CMK (cell line): ENCODE measurements at places on chromosomes 2 and 18.

DNA sequence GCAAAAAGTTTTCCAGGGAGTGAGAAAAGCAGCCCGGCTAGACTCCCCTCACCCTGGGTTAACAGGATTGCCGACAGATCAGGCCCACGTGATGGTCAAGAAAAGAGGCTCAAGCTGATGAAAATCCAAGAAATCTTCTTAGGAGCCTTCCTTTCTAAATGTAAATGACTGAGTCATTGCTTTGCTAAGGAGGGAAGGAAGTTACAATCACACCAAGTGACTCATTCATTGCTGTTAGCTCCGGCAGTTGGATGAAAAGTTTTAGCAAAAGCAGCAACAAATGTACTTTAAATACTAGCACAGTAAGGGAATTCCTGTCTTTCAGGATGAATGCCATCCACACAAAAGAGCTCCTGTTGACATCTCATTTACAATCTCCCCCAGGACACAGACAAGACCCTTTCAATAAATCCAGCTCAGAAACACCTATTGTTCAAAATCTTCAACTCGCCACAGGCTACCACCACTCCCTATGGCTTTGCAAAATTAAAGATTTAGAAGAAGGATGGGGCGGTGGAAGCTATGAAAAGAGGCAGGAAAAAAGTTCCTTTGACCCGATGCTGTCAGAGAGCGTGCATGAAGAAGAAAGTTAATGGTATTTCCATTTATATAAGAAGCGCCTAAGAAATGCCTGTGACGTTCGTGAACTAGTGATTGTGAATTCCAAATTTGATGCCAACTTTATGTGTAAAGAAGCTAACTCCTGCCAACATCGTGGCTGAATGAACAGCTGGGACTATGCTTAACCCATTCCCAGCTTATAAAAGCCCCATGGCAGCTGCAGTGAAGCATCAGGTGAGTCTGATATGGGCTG is 153.7 kb downstream of the TGIF1 start:
- DNase-seq = no peak

GRCh38 chr18:44533071-44533470 is 147.6 kb upstream of the SETBP1 start:
- DNase-seq = no peak

DNA sequence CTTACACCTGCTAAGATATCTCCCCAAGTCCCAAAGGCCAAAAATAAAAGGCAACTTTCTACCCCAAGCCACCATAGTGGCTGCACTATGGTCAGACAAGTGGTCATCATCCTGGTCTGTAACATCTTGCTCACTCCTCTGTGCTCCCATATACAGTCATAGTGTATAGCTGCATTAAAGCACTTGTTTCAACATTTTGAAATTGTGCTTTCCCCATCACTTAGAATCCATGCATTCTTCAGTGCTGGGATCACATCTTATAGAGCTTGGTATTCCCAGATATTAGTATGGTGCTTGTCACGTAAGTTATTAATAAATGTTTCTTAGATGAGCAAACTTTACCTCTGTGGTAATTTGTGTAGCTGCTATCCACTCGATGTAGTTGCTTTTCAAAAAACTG is 40.4 kb upstream of the CDC42EP3 start:
- DNase-seq = no peak

- DNase-seq = no peak
Observed at GRCh38 chr2:9071032-9071431, 67.5 kb upstream of the MBOAT2 start.

- DNase-seq = no peak
Observed at GRCh38 chr18:8699948-8700347, 5.4 kb upstream of the MTCL1 start.

GRCh38 chr2:55616551-55617174 is 759 bp downstream of the PPP4R3B start:
- DNase-seq = no peak

DNA sequence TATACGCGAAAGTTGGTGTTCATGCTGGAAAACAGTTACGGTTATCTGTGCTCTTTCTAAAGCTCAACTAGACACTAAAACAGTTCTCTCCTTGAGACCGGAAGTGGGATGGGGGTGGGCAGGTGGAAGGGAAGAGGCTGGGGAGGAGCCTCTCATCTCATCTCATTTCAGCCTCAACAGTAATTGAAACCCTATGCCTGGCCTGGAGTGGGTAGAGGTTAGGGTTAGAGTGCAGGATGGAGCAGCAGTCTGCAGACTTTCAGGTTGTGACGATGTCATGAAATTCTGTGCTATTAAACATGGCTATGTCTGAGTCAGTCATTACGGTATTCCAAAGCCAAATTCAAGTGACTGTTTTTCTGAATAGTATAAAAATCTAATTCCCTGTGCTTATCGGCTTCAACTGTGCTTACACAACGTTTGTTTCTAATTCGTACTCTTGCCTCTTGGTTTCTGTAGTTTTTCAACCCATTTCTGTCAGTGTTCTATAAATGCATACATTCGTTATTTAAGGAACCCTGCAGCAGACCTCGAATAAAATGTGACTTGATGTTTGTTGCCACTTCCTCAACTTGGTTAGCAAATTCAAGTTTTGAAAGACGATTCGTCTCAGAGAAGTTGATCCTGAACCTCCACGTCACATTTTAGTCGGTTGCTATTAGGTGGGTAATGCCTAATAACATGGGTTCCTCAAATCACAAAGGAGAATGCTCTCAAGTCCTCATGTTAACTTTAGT is 75.8 kb upstream of the TCF7L1 start:
- DNase-seq = no peak

GRCh38 chr2:117820444-117820843 is 6.0 kb downstream of the DDX18 start:
- DNase-seq = no peak

DNA sequence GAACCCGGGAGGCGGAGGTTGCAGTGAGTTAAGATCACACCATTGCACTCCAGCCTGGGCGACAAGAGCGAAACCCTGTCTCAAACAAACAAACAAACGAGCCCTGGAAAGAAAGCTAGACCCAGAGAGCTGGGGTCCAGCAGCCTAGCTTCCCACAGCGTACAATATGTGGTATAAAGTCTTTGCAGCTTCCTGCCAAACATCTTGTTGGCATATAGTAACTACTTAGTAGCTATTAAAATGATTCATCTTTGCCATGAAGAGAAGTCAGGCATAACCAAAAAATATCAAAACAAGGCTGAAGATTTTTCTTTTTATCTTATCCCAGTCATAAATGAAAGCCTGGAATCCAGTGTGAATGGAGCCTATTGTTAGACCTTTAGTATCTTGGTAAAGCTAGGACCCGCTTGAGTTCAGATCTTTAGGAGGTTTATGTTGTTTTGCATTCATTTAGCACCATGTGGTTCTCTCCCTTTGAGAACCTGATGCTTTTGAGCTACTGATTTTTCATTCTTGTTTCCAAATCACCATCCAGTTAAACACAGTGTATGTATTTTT is 139.7 kb upstream of the NOSTRIN start:
- no peak for DNase-seq

- no peak for DNase-seq
Observed at GRCh38 chr2:39724828-39725144, 54.3 kb downstream of the THUMPD2 start.

- no peak for DNase-seq
Observed at GRCh38 chr2:170503971-170504809, 210.9 kb upstream of the SP5 start.

DNA sequence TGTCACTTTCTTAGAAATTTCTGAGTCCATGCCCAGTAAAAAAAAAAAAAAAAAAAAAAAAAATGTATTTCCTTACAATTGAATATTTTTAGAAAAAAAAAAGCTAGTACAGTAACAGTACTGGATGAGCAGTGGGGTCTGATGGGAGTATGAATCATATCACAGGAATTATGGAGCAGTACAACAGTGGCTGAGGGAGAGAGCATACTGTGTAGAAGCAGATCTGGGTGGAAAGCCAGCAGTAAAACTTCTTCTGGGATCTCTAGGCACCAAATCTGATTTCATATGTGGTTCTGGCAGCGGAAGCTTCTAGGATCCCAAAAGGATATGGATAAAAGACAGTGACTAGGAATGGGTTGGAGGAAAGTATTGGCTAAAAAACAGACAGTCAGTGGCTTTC is 414.9 kb upstream of the FSHR start:
- DNase-seq = no peak

- no peak for DNase-seq
Observed at GRCh38 chr18:46296656-46297055, 192.5 kb downstream of the HAUS1 start.

DNA sequence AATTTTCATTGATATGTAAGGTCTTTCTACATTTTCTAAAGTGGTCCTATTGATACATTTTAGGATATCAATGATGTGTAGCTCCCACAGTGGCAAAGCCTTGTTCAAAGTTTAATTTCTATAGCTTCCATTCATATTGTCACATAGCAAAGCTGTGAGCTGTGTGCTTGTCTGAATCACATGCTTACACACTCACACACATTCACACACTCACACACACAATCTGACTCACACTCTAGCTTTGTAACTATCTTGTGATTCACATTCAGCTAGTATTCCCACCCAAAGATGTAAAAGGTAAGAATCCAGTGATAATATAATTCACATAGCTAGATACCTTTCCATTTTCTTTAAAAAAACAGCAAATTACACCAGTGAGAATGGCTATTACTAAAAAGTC is 58.7 kb downstream of the MAPRE2 start:
- DNase-seq = no peak

DNA sequence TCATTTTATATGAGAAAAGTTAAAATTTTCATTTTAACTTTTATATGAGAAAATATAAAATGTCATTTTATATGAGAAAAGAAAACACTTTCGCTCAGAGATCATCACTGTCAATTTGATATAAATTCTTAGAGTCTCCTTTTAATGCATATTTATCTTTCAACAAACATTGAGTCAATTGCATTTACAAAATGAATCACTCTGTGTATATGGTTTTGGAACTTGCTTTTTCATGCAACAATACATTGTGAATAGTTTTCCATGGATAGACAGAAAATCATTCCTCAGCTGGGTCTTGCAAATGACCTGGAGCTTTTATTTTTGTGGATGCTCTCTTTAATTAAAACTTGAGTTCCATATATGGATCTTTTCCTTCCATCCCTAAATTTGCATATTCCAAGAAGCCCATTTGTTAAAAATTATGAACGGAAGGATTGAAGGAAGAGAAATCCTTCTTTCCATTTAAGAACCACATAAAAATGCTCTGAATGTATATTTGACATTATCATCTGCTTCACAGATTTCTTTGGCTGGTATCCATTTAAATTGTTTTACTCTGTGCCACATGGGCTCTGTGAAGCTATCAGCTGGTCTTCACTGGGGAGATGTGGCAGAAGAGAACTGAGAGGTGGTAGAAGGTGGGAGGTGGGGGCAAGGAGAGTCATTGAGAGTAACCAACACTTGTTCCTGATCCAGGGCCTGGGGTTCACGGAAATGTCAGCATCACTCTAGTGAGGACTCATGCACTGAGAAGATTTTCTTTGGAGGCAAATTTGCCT is 104.1 kb downstream of the QPCT start:
- DNase-seq = no peak

- DNase-seq = no peak
Observed at GRCh38 chr18:6649421-6650126, 79.9 kb upstream of the ARHGAP28 start.

DNA sequence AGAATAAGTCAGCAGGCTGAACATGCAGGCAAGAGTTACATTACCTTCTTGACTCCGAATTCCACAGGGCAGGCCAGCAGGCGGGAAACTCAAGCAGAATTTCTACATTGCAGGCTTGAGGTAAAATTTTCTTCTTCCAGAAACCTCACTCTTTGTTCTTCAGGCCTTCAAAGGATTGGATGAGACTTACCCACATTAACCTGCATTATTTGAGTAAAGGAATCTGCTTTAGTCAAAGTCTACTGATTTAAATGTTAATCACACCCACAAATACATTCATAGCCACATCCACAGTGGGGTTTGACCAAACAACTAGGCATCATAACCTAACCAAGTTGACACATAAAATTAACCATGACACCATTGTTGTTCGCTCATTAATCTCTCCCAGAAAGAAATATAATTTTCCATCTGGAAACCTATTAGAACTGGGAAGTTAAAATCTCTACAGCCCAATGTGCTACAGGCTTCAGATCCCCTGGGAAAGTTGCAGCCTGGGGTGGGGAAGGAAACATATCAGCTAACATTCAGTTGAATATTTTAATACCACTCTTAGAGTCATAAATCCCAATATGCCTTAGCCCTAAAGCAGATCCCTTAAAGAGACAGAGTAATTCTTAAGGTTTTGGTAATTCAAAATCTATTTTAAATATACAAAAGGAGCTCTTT is 468.2 kb upstream of the TNP1 start:
- no peak for DNase-seq

DNA sequence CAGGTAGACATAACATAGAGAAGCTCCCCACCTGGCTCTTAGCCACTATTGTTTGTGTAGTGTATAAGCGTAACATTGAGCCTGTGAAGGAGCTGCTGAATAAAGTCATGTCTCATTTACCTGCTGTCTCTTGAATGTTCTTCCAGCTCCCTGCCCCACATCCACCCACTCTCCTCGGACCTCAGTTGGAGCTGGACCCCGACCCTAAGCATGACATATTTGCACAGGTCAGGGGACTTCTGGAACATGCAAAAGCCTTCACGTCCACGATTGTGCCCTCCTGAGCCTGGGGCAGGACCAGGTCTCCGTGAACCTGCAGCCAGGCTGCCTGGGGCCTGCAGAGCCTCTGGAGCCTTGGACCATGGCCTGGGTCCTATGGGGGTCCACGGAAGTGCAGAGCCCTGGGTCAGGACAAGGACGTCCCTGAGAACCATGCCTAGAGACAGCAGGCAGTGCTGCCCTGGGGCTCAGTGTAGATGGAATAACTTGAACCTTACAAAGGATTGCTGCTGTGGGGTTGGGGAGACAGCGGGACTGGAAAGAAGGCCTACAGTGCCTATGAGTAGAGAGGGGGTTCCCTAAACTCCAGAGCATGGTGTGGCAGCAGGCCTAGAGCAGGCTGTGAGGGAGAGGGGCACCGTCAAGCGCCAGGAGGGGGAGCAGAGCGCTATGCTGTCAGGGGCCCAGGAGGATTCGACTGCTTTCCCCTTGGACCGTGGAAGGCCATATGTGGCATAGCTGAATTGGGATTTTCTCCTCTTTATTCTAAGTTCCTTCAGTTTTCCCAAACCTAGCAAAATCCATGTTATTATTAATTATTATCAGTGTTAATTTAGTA is 99.9 kb upstream of the ZNF236 start:
- no peak for DNase-seq

DNA sequence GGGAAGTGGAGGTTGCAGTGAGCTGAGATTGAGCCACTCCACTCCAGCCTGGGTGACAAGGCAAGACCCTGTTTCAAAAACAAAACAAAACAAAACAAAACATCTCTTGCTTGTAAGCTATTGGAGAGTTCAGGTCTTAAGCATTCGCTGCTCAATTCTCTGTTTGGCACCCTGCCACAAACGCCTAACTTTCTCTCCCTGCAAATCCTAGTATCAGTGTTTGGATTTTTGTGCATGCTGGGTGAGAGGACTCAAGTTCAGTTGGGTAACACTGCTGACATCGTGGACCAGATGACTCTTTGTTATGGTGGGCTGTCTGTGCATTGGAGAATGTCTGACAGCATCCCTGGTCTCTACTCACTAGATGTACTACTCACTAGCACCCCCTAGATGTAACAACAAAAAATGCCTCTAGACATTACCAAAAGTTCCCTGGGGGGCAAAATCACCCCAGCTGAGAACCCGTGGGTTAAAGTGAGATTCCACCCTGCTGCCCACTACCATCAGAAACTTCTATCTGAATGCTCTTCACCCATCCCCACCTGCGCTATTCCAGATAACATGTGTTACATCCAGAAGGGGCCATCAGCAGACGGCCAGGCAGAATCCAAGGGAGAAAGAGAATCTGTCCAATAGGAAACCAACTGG is 50.9 kb downstream of the CACNB4 start:
- no peak for DNase-seq

- DNase-seq = no peak
Observed at GRCh38 chr2:241274127-241274526, 41.3 kb downstream of the HDLBP start.

- no peak for DNase-seq
Observed at GRCh38 chr2:224670203-224670602, 46.0 kb downstream of the CCDC195 start.
